ENCODE measurements at places on chromosomes 2 and 18.

GRCh38 chr2:241064008-241064801 lies 37.9 kb downstream of the MTERF4 start:
- no peak for DNase-seq

GRCh38 chr18:55588111-55588869 lies at the start of gene TCF4:
TSS of gene TCF4 (minus strand) at chr18:55588192. CDS start at chr18:55587116, 1,076 bp downstream.
- DNase-seq: no peak

- no peak for DNase-seq
Measured at GRCh38 chr2:8238521-8239230, 443.2 kb upstream of the ID2 start.

DNA sequence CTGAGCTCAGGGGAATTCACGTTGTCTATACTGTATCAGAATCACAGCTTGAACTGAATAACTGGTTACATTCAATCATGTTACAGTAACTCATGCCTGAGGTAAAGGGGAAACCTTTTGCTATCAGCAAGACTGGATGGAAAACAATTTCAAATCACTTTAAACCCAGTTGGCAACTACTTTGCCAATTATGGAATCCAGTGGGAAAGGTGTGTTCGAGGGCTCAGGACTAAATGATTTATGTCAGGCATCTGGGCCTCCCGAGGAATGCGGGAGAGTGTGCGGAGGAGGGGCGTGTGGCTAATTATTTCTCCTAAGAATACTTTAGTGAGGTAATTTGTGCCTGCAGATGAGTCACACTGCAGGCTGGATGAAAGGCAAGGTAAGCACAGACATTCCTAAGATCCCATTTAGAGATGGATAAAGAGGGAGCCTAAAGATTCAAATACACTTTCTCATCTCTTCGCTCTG lies 100.1 kb downstream of the HRH4 start:
- DNase-seq: no peak

GRCh38 chr2:161415987-161416707 lies at the start of gene TBR1:
TSS of gene TBR1 (plus strand) at chr2:161416297. CDS start at chr2:161416411, 114 bp downstream.
- DNase-seq: no peak

DNA sequence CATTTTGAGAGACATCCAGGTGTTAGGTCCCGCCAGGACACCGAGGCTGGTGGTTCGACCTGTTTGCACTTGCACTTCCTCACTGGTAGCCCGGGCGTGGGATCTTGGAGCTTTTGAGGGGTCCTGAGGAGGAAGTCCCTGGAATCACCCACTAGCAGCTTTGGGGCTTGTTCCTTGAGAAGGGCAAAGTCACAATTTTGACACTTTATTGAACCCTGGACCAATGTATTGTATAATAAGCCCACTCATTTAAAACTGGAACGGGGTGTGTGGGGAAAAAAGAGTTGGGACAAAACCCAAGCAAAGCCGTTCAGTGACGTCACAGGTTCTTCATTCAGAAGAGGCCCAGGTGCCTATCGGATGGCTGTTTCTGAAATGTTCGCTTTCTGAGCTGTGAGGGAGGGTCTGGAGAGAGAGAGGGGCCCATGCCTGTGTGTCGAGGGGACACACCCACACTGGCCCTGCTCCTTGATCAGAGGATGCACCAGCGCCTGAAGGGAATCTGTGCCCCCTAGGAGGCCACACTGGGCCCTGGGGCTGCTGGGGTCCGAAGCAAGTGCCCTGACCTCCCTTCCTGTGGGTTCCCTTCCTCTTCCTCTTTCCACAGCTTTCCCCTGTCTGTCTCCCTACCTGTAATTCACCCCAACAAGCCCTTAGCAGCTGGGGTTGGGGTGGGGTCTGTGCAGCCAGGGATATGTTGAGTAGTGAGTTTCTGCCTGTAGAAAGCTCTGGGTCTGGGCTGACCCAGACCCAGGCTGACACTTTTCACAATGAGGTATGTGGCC lies 2.6 kb downstream of the LPIN1 start:
- DNase-seq: no peak

GRCh38 chr18:50629148-50629631 lies 69.3 kb downstream of the MAPK4 start:
- no peak for DNase-seq

All from chondrocyte (in vitro differentiated cells).